ENCODE measurements at places on chromosomes 2 and 18. TPM values are rescaled to one million over a fixed set of nuclear protein-coding genes. Genes with fewer than 3 reads are reported as not detected.

Gene PDE11A
- not detected for total RNA-seq

Gene DSC2
- not detected for total RNA-seq

Gene TPO
- not detected for total RNA-seq

Gene ORC4
- total RNA-seq = 30.0 TPM

Gene RBM44
- total RNA-seq = 0.06 TPM

Gene CNGA3
- not detected for total RNA-seq

Gene SOWAHC
- total RNA-seq = 12.4 TPM

Gene MRPS5
- total RNA-seq = 23.9 TPM

Gene TEX44
- not detected for total RNA-seq

Measured in cardiac ventricle fibroblast (primary cell).